ENCODE measurements at places on chromosomes 6 and 20.

GRCh38 chr20:6157345-6157744 lies 34.5 kb upstream of the FERMT1 start:
- DNase-seq = no peak

GRCh38 chr6:161228096-161228495 lies 45.8 kb downstream of the AGPAT4 start:
- DNase-seq = no peak

DNA sequence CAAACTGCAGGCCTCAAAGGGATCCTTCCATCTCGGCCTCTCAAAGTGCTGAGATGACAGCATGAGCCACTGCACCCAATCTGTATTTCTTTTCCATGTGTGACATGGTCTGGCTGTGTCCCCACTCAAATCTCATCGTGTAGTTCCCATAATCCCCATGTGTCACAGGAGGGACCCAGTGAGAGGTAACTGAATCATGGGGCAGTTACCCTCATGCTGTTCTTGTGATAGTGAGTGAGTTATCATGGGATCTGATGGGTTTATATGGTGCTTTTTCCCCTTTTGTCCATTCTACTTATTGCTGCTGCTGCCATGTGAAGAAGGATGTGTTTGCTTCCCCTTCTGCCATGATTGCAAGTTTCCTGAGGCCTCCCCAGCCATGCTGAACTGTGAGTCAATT lies 10.3 kb upstream of the BRPF3 start:
- no peak for DNase-seq

DNA sequence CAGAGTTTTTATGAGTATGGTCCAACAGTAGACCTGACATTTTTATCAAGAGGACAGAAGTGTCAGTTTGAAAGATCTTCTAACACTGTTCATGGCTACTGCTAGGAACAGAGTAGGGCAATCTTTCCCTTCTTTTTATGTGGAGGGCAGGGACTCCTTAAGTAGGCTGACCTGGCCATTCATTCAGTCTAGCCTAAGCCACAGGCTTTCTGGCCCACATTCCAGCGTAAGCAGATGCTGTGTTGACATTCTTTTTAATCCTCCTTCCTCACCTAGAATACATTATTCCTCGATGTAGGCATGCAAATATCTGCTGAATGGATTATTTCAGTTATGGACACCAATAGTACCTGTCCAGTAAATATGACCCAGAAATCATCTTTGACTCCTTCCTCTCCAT lies 188.3 kb downstream of the ATXN1 start:
- DNase-seq = no peak

- DNase-seq = peak; percentile 85
Measured at GRCh38 chr20:5085380-5085779, 34.4 kb downstream of the PCNA start.

- DNase-seq = no peak
Measured at GRCh38 chr6:45388328-45388727, 10.6 kb upstream of the SUPT3H start.

DNA sequence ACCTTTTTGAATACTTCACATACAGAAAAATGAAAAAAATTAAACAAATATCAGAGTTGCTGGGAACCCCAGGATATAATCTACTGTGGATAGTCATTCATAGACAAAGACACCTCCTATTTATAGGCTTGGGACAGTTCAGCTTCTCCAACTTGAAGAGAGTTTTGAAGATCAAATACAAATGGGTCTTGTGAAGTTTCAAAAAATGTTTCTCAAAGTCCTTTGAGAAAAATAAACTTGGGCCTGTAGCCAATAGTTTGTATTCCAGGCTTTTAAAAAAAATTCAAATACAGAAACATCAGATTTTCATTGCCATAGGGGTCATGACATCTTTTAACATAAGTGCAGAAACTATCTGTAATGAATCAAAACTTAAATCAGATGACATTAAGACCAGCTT lies 334.8 kb downstream of the LAMA2 start:
- no peak for DNase-seq

DNA sequence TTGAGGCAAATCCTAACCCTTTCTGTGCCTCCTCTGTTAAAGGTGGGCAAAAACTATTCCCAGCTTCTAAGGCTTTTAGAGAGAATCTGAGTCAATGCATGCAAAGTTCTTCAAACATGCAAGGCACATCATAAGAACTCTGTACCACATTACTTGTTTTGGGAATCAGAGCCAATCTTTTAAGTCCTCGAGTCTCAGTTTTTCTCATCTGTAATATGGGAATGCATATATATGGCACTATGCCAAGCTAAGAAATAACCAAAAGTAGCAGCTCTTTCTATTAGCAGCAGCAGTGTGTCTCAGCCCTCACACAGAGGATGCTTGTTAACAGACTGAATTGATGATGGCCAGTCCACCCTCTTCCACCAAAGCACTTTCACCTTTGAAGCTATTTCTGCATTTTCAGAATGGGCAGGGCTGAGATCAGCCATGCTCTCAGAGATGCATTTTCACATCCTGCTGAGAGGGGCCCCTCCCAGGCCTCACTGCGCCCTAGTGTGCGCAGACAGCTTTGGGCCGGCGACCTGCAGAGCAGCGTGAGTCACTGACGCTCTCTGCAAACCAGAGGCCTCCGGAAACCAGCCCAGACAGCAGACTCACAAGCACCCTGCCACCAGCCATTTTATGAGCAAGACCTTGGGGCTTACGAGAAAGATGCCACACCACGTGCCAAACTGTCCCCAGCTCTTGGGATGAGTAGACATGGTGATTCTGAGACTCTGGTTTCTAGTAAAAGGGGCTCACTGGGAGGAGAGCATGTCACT lies 138.0 kb downstream of the NFATC2 start:
- no peak for DNase-seq

DNA sequence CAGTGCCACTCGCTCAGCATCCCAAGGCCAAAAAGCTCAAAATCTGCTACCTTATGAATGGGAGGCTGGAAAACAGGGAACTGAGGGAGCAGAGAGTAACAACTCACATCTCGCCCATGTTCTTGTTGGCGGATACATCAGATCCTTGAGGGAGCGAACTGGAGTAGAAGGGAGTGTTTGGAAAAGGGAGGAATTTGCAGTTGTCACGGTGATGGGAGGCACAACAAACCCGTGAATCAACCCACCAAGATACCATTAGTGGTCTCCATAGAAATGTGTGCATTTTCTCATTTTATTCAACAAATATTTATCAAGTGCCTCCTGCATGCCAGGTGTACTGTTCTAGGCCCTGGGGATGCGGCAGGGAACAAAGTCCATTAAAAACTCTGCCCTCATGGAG lies 212.1 kb downstream of the EYA2 start:
- DNase-seq = no peak

- no peak for DNase-seq
Measured at GRCh38 chr20:23269954-23270353, 80.6 kb upstream of the NXT1 start.

Measured in inflammatory macrophage (primary cell).